Cortex of kidney (tissue), 1 donor: ENCODE measurements at places on chromosomes 6 and 20.

DNA sequence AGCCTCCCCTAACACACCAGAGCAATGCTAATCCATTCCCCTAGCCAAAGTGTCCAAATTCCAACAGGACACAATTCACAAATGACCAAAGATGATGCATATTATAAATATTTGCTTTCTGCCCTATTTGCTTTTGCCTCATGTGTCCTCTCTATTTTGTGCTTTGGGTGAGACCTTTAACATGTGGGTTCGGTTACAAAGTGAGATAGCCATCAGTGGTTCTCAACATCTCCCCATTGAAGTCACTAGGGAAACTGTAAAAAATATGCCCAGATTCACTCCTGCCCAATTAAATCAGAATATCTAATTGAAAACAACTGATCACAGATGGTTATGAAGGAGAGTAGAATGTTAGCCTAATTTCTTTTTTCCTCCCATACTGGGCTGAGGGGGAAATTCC lies 159.2 kb downstream of the MTFR2 start:
- no peak for DNase-seq

- DNase-seq, result no peak
Measured at GRCh38 chr20:39258253-39258652, 296.1 kb downstream of the DHX35 start.

GRCh38 chr6:33405386-33405940 lies 5.4 kb upstream of the PHF1 start:
- no peak for DNase-seq

DNA sequence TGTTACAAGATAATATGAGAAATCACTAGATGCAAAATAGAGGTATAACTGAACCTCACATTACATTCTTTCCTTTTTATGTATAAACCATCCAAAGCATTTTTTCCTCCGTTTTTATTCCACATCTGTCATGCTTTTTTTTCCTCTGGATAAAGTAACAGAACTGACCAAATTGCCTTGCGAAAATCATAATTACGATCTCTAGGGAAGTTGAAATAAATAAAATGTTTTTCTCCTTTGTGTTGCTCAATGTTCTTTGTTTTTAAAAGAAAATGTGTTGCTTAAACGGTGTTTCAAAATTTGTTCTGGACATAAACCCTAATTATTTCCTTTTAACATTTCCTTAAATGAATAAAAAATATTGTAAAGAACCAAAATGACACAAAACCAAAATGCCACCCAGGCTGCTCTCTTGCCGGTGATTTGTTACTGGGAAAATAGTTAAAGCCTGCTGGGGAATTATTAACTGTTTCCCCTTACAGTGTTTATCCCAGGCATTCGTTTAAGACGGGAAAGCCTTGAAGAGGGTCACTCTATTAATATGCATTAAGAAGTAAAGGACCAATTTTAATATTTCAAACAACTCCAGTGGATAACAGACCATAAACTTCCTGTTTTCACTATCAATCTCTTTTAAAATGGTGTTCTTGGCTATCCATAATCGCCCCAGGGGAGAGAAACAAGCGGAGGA lies 1.7 kb upstream of the ADGRB3 start:
- no peak for DNase-seq

DNA sequence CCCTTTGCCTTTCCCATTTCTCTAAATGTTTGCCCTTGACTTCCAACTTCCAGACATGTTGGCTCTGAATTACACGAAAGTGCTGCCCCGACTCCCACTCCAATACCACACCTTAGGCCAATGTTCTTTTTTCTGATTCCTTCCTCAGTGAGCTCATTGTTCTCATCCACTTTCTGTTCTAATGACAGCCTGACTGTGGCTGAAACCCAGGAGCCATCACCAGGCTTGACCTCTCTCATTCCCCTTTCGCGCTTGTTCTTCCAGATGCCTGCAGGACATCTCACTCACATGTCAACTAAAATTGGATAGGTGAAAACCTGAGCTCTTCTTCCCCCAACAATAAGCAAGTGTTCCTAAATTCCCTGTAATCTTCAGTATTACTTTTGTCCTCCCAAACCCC lies 40.4 kb downstream of the PTPRK start:
- DNase-seq, result no peak

GRCh38 chr6:127186889-127187288 lies 68.4 kb downstream of the RSPO3 start:
- no peak for DNase-seq
